NCI-H2029 treated with DMSO at 0.1 percent for 48 hours (cell line): ENCODE measurements at places on chromosomes 1 and 21.

DNA sequence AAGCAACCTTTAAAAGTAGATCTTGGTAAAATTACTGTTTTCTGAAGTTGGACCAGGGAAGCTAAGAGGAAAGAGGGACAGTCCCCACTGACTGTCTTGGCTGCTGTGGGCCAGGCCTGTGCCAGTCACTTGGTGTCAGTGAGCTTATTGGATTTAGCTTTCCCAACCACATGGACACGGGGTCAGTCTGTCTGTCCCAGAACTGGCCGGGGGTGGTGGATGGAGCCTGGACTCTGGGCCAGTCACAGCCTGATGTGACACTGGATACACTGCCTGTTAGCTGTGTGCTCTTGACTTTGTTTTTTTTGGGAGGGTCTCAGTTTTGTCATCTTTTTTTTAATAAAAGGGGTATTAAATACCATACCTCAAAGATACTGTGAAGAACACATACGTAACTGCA, 96.7 kb downstream of the GALNT2 start:
- DNase-seq: no peak

GRCh38 chr1:214363386-214363785, 82.4 kb downstream of the SMYD2 start:
- DNase-seq: no peak

DNA sequence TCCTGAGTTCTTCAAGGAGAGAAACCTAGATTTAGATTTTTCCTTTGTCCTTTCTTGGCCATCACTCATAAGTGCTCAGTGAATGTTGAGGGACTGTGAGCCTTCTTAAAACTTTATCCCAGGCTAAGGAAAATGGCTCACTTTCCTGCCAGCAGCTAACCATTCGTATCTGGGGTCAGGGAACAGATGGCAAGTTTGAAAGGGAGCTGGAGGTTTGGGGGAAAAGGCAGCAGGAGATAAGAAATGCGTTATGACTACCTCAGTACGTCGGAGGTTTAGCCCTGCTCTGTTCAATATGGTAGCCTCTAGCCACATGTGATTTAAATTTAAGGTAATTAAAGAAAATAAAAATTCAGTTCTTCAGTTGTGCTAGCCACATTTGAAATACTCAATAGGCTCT, 13.3 kb downstream of the RRP15 start:
- no peak for DNase-seq

GRCh38 chr1:200873671-200874397, 1.1 kb downstream of the GPR25 start:
- no peak for DNase-seq

GRCh38 chr21:27759820-27760219, 792.9 kb upstream of the ADAMTS5 start:
- no peak for DNase-seq

GRCh38 chr1:186421446-186421845, 39.5 kb downstream of the PDC start:
- DNase-seq: no peak

- no peak for DNase-seq
Measured at GRCh38 chr1:17792421-17792820, 37.3 kb downstream of the ACTL8 start.

- no peak for DNase-seq
Measured at GRCh38 chr1:241309651-241310050, 47.4 kb downstream of the RGS7 start.

- DNase-seq: no peak
Measured at GRCh38 chr1:74571493-74571800, 59.0 kb upstream of the LRRC53 start.

DNA sequence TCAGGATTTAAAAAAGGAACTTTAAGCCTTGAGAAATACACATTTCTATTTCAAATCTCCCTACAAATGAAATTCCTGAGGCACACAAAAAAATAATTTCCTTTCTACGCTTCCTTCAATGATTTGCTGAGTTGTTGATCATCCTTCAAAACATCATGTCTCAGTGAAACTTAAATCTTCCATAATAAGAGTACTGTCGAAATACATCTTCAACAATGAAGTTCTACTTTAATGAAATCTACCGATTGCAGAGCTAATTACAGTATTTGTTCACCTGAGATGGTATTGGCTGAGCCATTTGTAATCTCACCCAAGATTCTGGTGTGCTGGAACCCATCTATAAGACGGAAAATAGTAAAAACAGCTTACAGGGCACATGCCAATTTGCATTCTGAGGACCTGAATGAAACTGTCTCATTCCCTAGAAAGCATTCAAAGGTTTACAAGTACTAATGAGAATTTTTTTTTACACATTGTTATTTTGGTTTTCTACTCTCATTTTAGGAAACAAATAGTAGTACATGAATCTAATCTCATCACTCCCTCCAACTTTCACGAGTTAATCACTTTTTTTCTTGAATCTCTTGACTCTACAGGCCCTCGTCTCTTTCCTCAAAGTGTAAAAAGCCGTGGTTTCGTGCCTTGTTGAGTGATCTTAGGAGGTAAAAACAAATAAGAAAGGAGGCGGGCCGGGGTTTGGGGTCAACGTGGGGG, 1.1 kb downstream of the CHML start:
- no peak for DNase-seq

DNA sequence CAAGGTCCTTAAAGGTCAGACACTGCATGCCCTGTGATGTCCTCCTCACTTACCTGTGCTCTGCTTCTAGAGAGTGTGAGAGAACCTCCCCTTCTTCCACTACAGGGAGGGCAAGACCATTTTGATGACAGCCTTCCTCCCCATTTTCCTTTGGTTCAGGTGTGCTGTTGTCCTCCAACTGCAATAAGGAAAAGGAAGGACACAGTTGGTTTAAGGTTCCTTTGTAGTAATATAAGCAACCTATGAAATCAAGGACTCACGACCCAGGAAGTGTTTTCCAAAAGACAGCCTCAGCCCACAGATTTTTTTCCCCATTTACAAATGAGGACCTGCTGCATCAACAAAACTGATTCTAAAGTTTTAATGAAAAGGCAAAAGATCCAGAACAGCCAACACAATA, 6.6 kb upstream of the CCDC17 start:
- no peak for DNase-seq
